Epithelial cell of alveolus of lung (primary cell): ENCODE measurements at places on chromosomes 4 and X. TPM values are rescaled to one million over a fixed set of nuclear protein-coding genes. Genes with fewer than 3 reads are reported as not detected.

The COX7B2 gene
- total RNA-seq: not detected in 2 replicates

The LDOC1 gene
- total RNA-seq: 13.3 and 16.7 TPM in 2 replicates

The COMMD8 gene
- 22.8 and 24.6 TPM in 2 replicates for total RNA-seq

The TLR10 gene
- total RNA-seq: 0.13 TPM in 1 of 2 replicates, not detected in the other

The SSX4B gene
- total RNA-seq: not detected in 2 replicates

The HDX gene
- total RNA-seq: 4.9 and 6.4 TPM in 2 replicates

The TMEM255A gene
- 0.24 and 0.65 TPM in 2 replicates for total RNA-seq

The PABPC5 gene
- 1.2 and 5.9 TPM in 2 replicates for total RNA-seq

The SPANXC gene
- not detected in 2 replicates for total RNA-seq

The GUCY1B1 gene
- 8.1 and 20.5 TPM in 2 replicates for total RNA-seq

The IRS4 gene
- total RNA-seq: 0.13 TPM in 1 of 2 replicates, not detected in the other

The AVPR2 gene
- not detected in 2 replicates for total RNA-seq

The C4orf54 gene
- total RNA-seq: under 0.01 TPM in 2 replicates

The CSAG2 gene
- not detected in 2 replicates for total RNA-seq

The FAM53A gene
- total RNA-seq: 1.6 and 2.7 TPM in 2 replicates

The REPS2 gene
- total RNA-seq: 1.6 and 3.8 TPM in 2 replicates

The EMCN gene
- total RNA-seq: 0.16 TPM in 1 of 2 replicates, not detected in the other

The GABRG1 gene
- total RNA-seq: not detected in 2 replicates

The PABPC1L2B gene
- not detected in 2 replicates for total RNA-seq

The DGKK gene
- not detected in 2 replicates for total RNA-seq

The HMX1 gene
- not detected in 2 replicates for total RNA-seq

The ADH1A gene
- not detected in 2 replicates for total RNA-seq

The CYBB gene
- not detected in 2 replicates for total RNA-seq

The SHISA3 gene
- total RNA-seq: 4.3 and 46.2 TPM in 2 replicates
